Stimulated activated CD4-positive, alpha-beta T cell treated with anti-CD3 and anti-CD28 coated beads, Interleukin-4, amount 100 ng/mL, for 48 hours (primary cell): ENCODE measurements at places on chromosomes 12 and 14.

DNA sequence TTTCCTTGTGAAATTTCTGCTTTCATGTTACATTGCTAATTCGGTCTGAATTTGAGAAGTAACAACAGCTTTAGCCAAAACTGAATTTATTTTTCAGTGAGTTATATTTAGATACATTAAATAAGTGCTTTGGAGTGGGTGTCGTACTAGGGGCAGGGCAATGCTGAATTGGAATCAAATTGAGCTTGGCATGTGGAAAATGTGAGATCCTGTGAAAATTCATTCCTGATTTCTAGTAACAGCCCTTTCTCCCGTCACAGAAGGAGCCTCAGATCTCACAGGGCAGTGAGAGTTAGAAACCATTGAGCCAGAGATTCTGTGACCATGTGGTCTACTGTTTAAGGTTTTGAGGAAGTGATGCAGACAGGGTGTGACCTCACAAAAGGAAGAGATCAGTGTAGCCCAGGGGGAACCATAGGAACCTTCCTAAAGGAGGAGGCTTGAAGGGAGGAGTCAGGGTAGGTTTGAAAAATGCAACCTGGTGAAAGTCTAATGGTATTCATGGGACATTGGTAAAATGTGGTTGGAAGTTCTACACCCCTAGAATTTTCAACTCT, 1136.8 kb downstream of the AACS start:
- DNase-seq, result no peak

GRCh38 chr12:100266585-100266834, 369 bp downstream of the DEPDC4 start:
- DNase-seq, result peak; percentile 96

DNA sequence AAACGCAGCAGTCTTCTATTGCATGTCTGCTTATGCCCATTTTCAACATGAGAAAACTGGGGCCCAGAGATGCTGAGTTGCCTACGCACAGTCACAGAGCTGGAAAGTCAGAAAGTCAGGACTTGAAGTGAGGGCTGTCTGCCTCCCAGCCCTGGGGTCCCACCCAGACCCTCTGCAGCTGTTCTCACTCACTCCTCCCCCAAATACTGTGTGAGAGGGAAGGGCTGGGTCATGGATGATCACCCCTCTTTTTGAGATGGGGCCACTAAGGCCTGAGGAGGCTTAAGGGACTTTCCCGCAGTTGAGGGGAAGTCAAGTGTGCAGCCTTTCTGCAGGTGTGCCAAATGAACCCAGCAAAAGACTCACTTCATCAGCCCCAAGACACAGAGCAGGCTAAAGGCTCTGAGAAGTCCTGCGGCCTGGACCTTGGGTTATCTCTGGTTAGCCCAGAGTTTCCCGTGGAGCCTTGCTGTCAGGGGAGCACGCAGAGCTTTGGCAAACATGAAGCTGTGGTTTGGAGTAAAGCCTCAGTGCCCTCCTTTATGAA, 18.7 kb downstream of the DTX1 start:
- DNase-seq, result no peak

DNA sequence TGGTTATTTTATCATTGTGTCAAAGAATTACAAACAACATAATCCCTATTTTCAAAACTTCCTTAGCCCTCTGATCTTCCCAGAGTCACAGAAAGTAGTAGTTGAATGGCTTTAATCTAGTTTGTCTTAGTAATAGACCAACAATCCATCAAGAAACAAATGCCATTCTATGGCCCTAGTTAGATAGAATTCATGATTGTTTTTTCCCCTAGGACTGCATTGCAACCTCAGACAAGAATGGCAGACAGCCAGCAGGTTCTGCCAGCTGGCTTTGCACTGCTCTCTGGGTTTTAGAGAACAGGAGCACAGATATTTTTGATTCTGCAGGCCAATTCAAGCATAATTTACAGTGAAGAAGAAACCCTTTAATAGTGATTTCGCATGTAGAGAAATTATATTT, 33.8 kb downstream of the SYT1 start:
- DNase-seq, result no peak

- DNase-seq, result no peak
These were observed 1178.9 kb downstream of the FLRT2 start for GRCh38 chr14:86708846-86709339.

DNA sequence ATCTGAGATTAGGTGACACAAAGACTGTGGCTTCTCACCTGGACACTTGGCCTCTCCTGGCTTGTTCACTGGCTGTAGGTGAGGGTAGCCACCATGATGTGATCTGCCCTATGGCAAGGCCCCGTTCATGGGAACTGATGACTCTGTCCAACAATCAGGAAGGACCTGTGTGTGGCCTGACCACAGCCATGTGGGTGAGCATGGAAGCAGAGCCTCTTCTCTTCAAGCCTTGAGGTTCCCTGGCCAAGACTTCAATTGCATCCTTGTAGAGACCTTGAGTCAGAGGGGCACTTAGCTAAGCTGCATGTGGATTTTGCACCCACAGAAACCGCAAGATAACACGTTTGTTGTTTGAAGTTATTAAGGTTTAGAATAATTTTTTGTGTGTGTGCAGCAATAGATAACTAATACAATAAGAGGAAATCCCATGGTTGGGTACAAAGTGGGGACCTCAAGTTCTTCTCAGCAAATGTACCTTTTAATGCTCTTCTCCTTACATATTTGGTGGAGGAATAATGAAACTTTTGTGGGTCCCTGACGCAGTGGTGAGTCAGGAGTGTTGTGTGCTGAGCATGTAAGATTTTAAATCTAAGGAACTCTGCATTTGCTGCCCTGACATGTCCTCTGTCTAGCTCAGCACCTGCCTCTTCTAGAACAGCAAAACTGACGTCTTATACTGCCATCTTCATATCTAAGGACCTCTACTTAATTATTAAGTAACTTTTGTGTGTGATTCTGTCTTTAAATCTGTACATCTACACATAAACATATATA, 27.5 kb upstream of the PLEKHG7 start:
- no peak for DNase-seq

- DNase-seq, result no peak
These were observed 98.6 kb downstream of the MYF5 start for GRCh38 chr12:80815351-80815750.

GRCh38 chr12:84128117-84128991, 784.2 kb downstream of the SLC6A15 start:
- DNase-seq, result no peak

DNA sequence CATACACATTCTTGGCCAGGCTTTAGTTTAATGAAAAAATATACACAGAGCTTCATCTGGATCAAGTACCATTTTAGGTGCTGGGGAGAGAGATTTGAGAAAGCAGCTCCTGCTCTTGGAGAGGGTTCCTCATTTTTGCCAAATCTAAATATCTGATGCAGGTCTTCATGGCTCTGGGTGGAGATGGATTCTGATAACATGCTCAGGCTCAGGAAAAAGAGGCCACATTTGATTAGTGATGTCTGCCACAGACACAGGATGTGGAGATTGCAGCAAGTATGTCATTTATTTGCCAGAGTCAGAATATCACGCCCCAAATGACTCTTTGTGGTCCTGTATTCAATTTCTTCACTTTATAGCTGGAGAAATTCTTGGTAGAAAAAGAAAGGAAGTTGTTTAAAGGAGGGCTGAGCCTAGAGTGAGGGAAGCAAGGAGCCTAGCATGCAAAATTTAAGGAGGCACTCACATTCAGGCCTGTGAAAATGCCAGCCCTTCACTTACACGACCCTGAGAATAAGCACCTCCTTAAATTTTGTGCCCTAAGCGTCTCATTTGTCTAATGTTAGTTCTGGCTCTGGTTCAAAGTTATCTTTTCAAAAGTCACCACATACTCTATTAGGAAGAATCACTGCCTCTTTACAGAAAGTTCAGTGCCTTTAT, 492.9 kb upstream of the TBX3 start:
- DNase-seq, result no peak

GRCh38 chr12:54661048-54661447, 12.9 kb upstream of the DCD start:
- no peak for DNase-seq

GRCh38 chr14:74892745-74893144, 11.0 kb downstream of the DLST start:
- no peak for DNase-seq

DNA sequence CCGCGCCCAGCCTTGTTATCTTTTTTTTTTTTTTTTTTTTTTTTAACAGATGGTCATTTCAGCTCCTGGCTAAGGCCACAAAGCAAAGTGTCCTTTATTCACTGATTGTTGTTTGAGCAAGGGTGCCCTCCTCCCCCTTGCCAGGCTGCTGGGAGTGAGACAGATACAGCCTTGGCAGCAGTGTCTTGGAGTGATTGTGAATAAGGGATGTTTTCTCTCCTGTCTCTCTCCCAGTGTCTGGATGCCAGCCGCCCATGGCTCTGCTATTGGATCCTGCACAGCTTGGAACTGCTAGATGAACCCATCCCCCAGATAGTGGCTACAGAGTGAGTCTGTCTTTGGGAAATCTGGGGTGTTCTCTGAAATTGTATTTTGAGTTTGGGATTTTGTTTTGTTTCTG, 28.7 kb downstream of the FNTB start:
- no peak for DNase-seq
